Skin of body (tissue), 3 donors: ENCODE measurements at places on chromosomes 2 and 18.

DNA sequence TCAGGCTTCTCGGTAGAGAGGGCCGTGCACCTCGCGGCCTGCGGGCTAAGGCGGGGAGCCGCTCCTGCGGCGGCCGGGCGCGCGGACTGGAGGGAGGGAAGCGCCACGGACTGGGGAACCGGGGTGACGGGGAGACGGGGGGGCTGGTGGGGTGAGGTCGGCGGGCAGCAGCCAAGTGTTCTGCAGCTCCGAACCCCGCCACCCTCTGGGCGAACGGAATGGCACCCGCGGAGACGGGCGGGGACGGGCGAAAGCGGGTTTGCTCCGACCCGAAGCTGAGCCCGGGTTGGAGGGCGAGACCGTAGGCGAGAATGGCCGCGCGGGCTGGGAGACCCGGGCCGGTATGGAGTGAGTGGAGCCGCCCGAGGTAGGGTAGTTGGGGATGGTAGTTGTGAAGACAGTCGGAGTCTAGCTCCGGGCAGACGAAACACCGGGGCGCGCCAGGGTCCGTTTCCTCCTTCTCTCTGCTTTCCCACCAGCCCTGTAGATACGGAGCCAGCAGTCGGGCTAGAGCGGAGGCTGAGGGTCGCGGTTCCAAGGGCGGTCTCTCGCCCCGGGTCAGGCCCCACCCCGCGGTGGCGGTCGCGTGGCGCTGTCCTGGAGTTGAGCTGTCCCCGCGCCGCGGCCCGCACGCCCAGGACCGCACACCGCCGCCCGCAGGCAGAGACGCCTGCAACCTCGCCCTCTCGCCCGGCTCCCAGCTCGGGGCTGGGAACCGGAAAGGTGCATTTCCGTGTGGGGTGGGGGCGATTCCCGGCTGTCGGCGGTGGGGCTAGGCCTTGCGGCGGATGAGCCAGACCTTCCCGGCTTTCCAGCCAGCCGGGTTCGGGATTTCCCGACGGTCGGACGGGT is 160.3 kb upstream of the SIX2 start:
- no peak for DNase-seq

GRCh38 chr2:43062058-43062457 is 164.3 kb downstream of the ZFP36L2 start:
- no peak for DNase-seq

DNA sequence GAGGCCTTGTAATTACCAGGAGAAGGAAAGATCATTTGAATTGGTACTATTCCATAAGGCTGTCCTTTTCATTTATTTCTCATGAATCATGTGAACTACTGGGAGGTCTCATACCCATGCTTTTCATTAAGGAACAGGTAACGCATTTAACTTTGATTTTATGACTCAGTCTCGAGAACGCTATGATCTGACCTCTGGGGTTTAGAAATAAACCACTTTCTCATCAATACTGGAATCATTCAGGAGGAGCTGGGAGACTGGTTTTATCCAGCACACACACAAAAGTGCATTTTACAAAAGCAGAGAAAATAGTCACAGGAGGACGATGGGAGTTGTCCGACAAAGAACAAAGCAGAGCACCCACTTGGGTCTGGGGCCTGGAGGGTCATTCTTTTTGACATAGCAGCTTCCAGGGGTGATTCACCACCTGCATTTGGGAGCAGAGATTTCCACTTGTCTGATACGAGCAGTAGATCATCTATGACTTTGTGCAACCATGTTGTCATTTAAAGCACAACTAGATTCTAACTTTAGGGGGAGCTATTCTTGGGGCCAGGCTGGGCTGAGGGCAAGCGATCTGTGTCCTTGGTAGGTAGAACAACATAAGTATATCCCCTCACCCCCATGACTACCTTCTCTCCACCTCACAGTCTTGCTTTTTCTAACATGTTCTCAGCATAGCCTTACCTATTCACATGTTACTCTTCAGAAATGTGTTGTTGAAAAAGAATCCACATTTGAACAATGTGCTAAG is 95.9 kb upstream of the SCG2 start:
- DNase-seq: no peak

DNA sequence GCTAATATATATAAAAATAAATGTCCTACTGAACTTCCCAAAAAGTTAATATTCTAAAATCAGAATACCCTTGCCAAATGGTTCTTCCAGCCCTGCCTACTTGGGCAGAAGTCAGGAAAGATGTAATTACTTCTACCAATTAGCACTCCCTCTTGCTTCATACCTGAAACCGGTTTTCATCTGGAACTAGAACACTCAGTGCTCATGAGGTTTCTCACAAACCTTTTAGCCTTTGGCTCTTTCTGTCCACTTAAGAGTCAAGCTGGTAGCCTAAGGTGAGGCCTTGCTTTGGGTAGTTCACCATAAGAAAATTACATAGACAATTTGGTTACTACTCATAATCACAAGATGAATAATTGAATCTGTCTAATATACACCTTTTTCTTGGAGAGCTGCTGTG is 4.1 kb downstream of the DSG3 start:
- DNase-seq: no peak

- no peak for DNase-seq
Observed at GRCh38 chr2:164766216-164766953, 75.2 kb downstream of the COBLL1 start.

- no peak for DNase-seq
Observed at GRCh38 chr2:207416111-207416510, 113.7 kb upstream of the CREB1 start.

DNA sequence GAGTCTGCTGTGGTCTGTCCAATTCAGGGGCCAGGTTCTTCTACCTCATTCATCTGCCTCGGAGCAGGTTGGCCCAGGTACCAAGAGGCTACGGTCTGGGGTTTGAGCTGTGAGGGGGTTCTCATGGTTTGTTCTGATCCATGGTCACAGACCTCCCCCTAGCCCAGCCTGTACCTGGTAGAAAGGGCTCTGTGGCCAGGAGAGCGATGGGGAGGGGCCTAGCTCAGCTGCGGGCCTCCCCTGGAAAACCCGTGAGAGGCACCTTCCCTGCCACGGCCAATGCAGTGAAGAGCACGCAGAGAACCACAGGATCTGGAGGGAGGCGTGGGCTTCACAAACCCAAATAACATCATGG is 19.6 kb upstream of the ALLC start:
- DNase-seq: no peak

GRCh38 chr18:23274638-23275482 is 139.6 kb downstream of the CABLES1 start:
- DNase-seq: no peak

DNA sequence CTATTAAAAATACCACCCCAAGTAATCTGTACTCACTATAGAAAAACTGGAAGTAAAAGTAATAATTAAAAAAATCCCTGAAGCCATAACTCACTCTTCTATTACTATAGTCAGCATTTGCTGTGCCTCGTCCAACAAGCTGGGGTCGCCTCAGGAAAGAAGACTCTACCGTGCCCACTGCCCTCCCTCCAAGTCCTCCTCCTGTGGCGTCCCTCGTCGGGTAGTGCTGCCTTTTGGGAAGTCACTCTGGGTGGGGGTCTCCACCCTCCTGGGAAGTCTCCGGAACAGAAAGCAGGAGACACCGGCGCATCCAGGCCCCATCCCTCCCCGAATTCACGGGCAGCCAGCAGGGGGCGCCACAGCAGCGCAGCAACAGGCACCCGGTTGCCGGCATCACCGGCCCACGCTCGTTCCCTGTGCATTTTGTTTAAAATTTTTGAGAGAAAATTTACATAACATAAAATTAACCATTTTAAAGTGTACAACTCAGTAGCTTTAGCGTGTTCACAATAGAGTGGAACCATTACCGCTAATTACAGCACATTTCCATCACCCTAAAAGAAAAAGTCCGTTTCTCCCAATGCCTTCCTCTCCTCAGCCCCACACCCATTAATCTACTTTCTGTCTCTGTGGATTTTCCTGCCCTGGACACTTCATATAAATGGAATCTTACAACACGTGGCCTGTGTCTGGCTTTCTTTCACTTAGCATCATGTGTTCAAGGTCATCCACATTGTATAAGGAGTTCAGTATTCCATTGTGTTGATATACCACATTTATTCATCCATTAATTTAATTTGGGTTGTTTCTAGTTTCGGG is 62.2 kb downstream of the ADNP2 start:
- no peak for DNase-seq

- no peak for DNase-seq
Observed at GRCh38 chr2:235527806-235528469, 34.1 kb downstream of the AGAP1 start.

DNA sequence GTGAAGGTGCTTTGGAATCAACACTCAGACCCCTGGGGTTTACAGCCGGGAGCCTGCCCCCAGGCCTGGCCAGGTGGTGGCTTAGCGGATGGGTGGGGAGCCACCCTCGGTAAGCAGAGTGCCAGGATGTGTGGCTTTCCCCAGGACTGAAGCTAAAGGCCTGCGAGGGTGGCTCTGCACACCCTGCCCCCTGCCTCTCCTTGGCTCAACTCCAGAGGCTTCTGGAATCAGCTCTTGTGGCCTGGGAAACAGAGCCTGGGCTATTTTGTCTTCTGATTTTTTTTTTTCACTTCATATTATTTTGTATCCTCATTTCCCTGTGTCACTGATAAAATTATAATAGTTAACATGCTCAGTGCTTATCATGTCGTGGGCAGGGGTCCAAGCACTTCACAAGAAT is 79.8 kb downstream of the RHOB start:
- DNase-seq: no peak

GRCh38 chr18:3444954-3445353 is 5.0 kb upstream of the TGIF1 start:
- no peak for DNase-seq
